MCF 10A (cell line): ENCODE measurements at places on chromosomes 11 and 22. TPM values are rescaled to one million over a fixed set of nuclear protein-coding genes. Genes with fewer than 3 reads are reported as not detected.

GRCh38 chr22:43481568-43482317, 69.9 kb downstream of the MPPED1 start:
- H3K27ac ChIP-seq = no peak overlapping the region
- H3K36me3 ChIP-seq = no peaks in the 10 kb centered on the region
- no peak overlapping the region for H3K4me3 ChIP-seq
- no peaks in the 10 kb centered on the region for H3K27me3 ChIP-seq

GRCh38 chr11:119062779-119063178, 4.8 kb upstream of the VPS11 start:
- peak; percentile 61 for DNase-seq
- H3K36me3 ChIP-seq = peaks cover 21% of the 10 kb centered on the region
- H3K4me1 ChIP-seq = peaks cover 7% of the 10 kb centered on the region
- no peak overlapping the region for H3K27ac ChIP-seq
- no peak overlapping the region for H3K4me3 ChIP-seq

Gene OR52H1
- total RNA-seq = not detected in 2 replicates

Gene CCDC116
- 0.21 TPM in 1 of 2 replicates, not detected in the other for total RNA-seq

Gene TBX10
- total RNA-seq = not detected in 2 replicates

GRCh38 chr11:34585735-34586487, 35.0 kb upstream of the EHF start:
- no peaks in the 10 kb centered on the region for H3K36me3 ChIP-seq
- peak; percentile 69 for DNase-seq
- H3K4me3 ChIP-seq = no peak overlapping the region
- peak overlapping the region; percentile 83 for H3K27ac ChIP-seq
- H3K4me1 ChIP-seq = peaks cover 23% of the 10 kb centered on the region
- H3K27me3 ChIP-seq = no peaks in the 10 kb centered on the region

DNA sequence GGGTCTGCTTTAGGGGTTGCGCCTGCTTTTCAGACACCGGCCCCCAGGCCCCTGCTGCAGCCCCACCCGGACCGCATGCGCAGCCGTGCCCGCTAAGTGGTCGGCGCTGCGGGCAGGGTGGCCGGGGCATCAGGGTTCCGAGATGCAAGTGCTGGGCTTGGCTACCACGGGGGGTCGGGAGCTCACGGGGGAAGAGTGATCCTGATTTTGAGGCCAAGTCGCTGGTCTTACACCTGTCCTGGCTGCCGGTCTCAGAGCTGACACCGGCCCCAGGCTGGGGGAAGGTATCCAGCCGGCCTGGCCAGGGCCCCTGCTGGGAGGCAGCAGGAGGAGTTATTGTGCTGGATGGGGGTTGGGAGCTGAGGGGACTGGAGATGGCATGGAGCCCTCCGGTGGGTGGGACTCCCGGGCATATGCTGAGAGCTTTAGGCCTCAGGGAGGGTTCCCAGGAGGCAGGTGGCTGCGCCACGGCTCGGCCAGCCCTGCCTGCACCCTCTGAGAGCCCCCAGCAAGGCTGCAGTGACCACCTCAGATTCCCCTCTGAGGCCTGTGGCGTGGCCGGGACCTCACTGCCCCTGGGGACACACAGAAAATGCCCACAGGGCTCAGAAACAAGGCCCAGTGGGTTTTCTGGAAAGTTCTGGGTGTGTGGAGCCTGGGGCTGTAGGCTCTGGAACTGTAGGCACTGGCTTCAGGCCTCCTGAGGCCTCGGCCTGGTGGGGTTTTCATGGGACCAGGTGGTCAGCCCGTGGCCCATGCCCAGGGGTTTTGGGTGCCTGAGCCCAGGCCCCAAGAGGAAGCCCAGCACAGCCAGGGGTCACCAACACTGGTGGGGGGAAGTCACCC, 4.4 kb upstream of the MUC5AC start:
- H3K4me1 ChIP-seq = no peaks in the 10 kb centered on the region
- H3K27ac ChIP-seq = no peak overlapping the region
- no peak overlapping the region for H3K4me3 ChIP-seq

GRCh38 chr22:20302438-20303228, 17.2 kb downstream of the DGCR6L start:
- no peak overlapping the region for H3K4me3 ChIP-seq
- peaks cover 5% of the 10 kb centered on the region for H3K4me1 ChIP-seq
- peaks cover 3% of the 10 kb centered on the region for H3K36me3 ChIP-seq
- DNase-seq = no peak
